K562 (cell line): ENCODE measurements at places on chromosomes 6 and 20.

GRCh38 chr20:38256021-38256420, 4.5 kb downstream of the KIAA1755 start:
- no peak for DNase-seq

DNA sequence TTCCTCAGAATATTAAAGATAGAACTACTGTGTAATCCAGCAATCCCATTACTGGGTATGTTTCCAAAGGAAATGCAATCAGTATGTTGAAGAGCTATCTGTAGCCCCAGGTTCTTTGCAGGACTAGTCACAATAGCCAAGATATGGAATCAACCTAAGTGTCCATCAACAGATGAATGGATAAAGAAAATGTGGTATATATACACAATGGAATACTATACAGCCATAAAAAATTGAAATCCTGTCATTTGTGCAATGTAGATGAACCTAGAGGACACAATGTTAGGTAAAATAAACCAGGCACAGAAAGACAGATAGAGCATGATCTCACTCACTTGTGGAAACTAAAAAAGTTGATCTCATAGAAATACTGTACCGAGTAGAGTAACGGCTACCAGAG, 306.0 kb upstream of the MARCKS start:
- DNase-seq = no peak

GRCh38 chr6:140581601-140582000, 1207.2 kb upstream of the CITED2 start:
- DNase-seq = no peak

- no peak for DNase-seq
Observed at GRCh38 chr20:15576411-15576810, 996.8 kb downstream of the KIF16B start.

- DNase-seq = peak; percentile 77
Observed at GRCh38 chr20:51639206-51639832, 96.8 kb upstream of the NFATC2 start.

GRCh38 chr6:31776989-31777666, at the start of gene VWA7:
TSS of gene VWA7 (minus strand) at chr6:31777328. CDS start at chr6:31776779, 549 bp downstream.
- DNase-seq = peak; percentile 99

- DNase-seq = no peak
Observed at GRCh38 chr6:30997301-30997700, 13.0 kb upstream of the MUC22 start.

DNA sequence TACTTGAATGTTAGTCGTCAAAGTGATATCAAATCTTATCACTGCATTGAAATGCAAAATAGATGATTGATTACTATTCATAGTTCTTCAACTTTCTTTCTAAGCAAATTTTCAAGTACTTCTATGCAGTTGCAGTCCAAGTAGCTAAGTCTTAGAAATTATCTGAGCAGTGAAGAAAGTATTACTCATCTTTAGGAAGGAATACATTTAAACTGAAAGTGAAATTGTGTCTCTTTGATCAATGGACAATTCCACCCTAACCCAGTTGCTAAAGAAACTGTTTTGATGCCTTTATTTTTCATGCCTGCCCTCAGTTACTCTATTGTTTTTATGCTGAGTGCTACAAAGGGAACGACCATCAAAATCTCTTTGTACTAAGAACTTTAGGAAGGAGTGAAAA, 337.4 kb downstream of the GRIK2 start:
- no peak for DNase-seq

- no peak for DNase-seq
Observed at GRCh38 chr6:115839583-115840181, 221.0 kb downstream of the FRK start.

- no peak for DNase-seq
Observed at GRCh38 chr6:71197780-71198179, 90.8 kb upstream of the OGFRL1 start.

- peak; percentile 95 for DNase-seq
Observed at GRCh38 chr20:2314759-2315439, 19.1 kb downstream of the TGM3 start.

DNA sequence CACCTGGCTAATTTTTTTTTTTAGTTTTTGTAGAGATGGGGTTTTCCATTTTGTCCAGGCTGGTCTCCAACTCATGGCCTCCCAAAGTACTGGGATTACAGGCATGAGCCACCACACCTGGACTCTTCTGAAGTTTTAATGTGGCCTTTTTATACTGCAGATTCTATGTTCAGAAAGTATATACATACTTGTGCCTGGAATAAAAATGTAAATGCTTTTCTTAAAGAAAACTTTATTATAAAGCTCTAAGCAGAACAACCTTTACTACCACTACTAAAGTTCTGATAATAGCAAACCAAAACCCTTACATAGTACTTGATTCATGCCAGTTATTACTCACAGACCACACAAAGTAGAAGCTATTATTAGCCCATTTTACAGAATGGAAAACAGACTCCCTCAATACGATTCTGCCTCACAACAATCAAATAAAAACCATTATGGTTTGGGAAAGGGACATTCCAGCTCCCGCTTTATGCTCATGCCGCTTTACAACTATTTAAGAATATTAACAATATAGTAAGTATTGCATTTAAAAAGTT, 5.3 kb downstream of the PHIP start:
- no peak for DNase-seq

DNA sequence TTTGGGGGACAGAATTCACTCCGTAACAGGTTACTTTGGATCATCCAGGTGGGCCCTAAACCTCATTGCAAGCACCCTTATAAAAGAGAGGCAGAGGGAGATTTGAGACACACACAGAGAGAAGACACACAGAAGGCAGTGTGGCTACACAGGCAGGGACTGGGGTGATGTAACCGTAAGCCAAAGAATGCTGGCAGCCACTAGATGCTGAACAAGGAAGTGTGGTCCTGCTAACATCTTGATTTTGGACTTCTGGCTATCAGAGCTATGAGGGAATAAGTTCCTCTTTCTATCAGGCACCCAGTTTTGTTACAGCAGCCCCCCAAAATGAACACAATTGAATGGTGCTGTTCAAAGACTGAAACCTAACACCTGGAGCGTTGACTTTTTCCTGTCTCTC, 191.3 kb upstream of the MYLIP start:
- DNase-seq = peak; percentile 11

DNA sequence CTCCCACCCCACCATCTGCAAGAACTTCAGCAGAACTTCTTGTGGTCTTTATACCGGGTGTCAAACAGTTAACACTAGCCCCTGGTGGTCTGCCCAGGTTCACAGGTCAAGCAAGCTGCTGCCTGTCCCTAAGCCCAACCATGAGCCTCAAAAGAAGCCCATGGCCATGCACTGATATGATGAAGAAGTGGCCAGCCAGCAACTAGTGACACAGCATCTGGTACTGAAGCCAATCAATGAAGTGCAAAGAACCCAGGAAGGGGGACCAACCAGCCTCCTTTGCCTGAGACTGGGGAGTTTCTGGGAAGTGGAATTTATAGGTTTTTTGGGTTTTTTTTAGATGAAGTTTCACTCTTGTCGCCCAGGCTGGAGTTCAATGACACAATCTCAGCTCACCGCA, 127.8 kb downstream of the MAFB start:
- DNase-seq = no peak

- peak; percentile 30 for DNase-seq
Observed at GRCh38 chr20:53935344-53936084, 134.9 kb downstream of the BCAS1 start.

DNA sequence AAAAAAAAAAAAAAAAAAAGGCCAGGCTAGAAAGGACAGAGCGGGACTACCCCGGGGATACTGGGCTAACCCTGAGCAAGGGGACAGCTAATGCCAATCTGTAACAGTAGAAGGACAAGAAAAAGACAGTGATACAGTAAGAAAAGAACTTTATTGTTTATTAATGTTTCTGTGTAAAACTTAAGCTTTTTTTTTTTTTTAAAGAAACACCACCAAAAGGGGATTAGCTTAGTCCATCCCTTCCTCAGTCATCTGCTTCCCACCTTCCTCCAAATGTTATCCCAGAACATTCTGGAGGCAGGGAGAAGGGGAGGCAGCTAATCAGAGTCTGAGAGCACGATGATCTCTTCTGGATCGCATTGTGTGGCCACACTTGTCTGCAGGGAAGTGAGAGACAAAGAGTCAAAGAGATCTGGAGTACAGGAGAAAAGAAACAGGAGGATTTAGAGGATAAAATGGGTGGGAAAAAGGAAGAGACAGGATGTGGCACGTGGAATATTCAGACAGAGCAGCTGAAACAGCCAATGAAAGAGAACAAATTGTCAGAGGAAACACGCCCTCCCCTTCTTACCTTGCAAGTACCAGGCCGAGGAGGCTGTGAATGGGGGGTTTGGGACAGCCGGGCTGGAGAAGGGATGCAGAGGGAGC, 1.0 kb upstream of the ZBTB22 start:
- DNase-seq = no peak

DNA sequence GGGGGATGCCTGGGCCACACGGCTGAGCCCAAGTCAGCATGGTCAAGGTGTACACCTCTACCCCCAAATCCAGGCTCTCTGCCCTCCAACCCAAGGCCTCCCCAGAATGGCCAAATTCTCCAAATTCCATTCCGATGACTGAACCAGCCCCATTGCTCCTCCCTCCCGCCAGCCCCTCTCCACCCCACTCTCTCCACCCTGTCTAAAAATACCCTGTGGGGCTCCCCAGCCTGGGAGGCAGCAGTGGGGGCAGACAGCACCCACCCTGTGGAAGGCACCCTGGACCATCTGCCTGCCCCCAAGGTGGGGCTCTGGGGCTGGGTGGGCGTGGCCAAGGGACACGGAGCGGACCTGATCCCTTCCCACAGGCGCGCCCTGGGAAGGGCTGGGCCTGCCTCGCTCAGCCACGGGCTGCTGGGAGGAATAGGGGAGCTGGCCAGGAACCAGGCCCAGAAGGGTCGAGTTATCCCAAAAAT, 11.4 kb downstream of the TEAD3 start:
- DNase-seq = peak; percentile 70

- DNase-seq = no peak
Observed at GRCh38 chr6:164007881-164008280, 593.4 kb downstream of the QKI start.

DNA sequence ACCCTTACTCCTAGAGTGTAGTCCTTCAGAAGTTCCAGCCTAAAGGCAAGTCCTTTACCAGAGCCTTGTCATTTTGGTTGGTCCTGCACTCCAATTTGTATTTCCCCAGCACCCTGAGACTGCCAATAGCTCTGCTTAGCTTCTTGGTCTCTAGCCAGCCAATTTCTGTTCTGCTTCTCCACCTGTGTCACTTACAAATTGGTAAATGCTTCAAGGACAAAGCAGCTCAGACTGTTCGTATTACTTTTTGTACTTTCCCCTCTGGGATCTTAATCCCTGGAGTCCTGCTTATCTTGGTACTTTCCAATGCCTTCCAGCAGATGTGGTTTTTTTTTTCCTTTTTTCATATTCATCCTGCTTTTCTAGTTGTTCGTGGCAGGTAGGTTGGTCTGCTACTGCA, 25.7 kb downstream of the PIGU start:
- DNase-seq = no peak

DNA sequence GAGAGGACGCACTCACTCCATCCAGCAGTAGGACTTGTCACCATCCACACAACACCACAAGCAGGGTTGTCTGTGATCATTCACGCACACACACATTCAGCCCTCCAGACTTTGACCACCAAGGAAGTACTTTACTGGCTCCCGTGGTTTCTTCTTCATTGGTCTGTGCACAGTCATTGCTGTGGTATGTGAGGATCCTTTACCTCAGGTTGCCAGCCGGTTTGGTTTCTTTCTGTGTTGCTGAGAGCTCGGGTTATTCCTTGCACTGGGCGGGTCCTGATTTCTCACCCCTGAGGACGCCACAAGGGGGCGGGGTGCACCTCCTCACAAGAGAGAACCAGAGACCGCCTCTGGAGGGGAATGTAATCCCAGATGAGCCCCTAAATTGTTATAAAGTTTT, 11.2 kb downstream of the SLC35A1 start:
- DNase-seq = peak; percentile 38

DNA sequence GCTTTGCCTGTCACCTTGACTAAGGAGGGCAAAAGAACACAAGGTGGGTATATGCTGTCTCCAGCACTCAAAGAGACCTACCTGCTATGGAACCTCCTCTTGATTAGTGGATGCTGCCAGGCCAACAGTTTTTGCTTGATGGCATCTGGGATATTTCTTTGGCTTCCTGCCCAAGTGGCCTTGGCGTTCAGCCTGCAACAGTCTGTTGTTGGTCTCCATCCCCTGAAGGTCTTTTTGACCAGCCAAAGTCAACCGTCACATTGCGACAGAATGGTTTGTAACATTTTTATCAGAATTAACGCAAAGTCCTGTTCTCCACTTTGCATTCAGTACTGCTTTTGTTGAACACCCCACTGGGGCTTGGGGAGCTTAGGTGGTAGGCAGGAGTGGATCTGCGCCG, 37.1 kb downstream of the SERPINB1 start:
- DNase-seq = no peak

- no peak for DNase-seq
Observed at GRCh38 chr6:151632415-151632987, 138.7 kb downstream of the CCDC170 start.

DNA sequence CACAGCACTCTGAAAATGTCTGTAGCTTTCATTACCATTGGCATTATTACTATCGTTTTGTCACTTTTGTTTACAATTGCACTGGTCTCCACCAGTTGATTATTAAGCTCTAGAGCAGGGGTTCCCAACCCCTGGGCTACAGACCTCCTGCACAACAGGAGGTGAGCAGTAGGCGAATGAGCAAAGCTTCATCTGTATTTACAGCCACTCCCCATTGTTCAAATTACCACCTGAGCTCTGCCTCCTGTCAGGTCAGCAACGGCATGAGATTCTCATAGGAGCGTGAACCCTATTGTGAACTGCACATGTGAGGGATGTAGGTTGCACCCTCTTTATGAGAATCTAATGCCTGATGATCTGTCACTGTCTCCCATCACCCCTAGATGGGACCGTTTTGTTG, 126.4 kb downstream of the ATXN1 start:
- no peak for DNase-seq
